DMS 273 treated with DMSO at 0.1 percent for 48 hours (cell line): ENCODE measurements at places on chromosomes 13 and 19.

DNA sequence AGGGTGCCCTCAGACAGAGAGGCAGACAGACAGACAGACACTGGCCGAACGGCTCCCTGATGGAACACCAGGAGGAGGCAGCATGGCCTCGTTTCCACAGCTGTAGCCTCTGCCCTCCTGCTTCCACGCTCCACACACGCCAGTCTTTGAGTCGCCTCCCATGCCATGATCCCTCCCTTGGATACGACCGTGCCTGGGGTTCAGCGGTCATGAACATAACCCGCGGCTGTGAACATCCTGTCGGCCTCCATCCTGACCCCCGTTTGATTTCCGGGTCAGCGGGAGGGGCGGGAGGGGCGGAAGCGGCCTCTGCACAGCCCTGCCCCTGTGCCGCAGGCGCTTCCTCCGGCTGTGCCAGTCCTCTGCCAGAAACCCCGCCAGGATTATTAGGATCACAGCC is 23.4 kb downstream of the GP6 start:
- no peak for DNase-seq

- no peak for DNase-seq
Observed at GRCh38 chr19:28605501-28606268, 607.3 kb downstream of the UQCRFS1 start.

GRCh38 chr13:43664700-43665191 is 122.0 kb downstream of the ENOX1 start:
- no peak for DNase-seq

- DNase-seq, result no peak
Observed at GRCh38 chr13:24124789-24125476, 35.6 kb upstream of the SPATA13 start.

- DNase-seq, result peak; percentile 53
Observed at GRCh38 chr13:113837560-113838355, 26.1 kb downstream of the GAS6 start.

DNA sequence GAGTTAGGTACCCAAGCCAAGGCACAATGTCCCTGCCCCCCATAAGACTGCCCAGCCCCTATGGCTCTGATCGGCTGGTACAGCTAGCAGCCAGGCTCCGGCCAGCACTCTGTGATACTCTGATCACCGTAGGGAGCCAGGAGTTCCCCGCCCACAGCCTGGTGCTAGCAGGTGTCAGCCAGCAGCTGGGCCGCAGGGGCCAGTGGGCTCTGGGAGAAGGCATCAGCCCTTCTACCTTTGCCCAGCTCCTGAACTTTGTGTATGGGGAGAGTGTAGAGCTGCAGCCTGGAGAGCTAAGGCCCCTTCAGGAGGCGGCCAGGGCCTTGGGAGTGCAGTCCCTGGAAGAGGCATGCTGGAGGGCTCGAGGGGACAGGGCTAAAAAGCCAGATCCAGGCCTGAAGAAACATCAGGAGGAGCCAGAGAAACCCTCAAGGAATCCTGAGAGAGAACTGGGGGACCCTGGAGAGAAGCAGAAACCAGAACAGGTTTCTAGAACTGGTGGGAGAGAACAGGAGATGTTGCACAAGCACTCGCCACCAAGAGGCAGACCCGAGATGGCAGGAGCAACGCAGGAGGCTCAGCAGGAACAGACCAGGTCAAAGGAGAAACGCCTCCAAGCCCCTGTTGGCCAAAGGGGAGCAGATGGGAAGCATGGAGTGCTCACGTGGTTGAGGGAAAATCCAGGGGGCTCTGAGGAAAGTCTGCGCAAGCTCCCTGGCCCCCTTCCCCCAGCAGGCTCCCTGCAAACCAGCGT is 3.0 kb upstream of the KMT2B start:
- DNase-seq, result no peak

- no peak for DNase-seq
Observed at GRCh38 chr13:40064154-40065097, 409.0 kb downstream of the COG6 start.

DNA sequence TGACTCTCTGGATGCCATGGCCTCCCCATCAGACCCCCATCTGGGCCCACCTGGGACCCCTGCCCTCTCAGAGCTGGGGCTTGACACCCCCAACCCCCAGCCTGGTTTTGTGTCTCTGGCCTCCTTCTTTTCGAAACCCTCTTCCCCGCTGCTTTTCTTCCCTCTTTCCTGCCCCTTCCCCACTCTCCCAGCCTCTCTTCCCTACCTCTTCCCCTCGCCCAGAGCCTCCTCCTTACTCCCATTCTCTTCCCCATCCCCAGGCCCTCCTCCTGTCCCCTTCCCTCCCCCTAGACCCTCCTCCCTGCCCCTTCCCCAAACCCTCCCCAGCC is 2.1 kb downstream of the TNFSF9 start:
- DNase-seq, result no peak

DNA sequence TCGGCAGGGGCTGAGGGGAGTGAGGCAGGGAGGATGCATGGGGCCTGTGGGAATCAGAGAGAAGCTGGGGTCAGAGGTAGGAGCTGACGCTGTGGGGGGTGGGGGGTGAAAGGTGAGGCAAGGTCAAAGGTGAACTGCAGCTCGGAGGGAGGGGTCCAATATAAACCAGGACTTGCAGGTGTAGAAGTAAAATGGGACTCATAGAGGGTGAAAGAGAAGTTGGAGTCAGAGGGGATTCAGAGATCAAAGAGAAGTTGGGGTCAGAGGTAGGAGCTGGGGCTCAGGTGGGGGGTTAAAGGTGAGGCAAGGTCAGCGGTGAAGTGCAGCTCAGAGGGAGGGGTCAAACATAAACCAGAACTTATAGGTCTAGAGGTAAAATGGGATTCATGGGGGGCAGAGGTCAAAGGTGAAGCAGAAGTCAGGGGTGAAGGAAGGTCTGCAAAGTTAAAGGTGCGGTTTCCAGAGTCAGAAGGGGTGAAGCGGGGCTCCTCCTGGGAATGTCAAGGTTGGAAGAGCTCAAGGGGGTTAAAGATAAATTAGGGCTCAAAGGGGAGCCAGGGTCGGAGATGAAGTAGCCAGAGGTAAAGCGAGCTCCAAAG is 7.6 kb downstream of the TUBB4A start:
- no peak for DNase-seq

DNA sequence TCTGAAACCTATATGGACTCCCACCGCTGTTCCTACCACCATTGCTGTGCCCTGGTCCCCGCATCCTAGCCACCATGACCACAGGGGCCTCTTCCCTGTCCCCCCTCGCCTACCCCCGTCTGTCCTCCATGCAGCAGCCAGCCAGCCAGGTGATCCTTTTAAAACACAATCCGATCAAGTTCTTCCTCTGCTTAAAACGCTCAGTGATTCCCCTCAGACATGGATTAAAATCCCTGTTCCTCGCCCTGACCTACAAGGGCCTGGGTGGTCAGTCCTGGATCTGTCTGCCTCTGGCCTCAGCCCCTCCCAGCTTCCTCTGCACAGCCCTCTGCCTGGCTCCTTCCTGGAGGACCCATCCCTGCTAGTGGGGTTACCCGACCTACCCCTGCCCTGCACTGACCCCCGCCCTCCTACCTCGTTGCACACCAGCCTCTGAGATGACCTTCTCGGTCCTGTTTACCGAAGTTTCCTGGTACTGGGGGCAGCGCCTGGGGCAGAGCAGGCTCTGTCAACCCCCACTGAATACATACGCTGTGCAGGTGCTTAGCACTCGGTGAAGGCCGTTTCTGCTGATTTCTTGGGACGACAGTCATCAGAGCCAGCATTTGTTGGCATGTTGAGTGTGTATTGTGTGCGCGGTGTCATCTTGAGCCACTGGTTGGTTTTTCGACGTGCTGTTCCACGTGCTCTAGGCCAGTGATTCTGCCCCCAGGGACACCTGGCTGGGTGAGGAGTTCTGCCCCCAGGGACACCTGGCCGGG is 14.7 kb upstream of the LENG8 start:
- DNase-seq, result no peak

- DNase-seq, result no peak
Observed at GRCh38 chr19:40298026-40298425, 12.9 kb upstream of the AKT2 start.

DNA sequence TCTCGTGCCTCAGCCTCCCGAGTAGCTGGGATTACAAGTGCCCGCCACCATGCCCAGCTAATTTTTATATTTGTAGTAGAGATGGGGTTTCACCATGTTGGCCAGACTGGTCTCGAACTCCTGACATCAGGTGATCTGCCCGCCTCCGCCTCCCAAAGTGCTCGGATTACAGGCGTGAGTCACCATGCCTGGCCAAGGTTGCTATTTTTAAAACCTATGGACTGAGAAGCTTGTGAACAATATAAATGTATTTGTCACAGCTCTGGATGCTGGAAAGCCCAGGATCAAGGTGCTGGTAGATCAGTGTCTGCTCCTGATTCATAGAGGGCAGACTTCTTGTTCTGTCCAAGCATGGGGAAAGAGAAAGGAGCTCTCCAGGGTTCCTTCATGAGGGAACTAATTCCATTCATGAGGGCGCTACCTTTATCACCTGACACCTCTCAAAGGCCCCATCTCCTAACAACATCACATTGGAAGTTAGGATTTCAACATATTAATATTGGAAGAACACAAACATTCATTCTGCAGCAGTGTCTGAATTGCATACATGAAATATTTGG is 16.1 kb downstream of the CARD8 start:
- DNase-seq, result no peak

DNA sequence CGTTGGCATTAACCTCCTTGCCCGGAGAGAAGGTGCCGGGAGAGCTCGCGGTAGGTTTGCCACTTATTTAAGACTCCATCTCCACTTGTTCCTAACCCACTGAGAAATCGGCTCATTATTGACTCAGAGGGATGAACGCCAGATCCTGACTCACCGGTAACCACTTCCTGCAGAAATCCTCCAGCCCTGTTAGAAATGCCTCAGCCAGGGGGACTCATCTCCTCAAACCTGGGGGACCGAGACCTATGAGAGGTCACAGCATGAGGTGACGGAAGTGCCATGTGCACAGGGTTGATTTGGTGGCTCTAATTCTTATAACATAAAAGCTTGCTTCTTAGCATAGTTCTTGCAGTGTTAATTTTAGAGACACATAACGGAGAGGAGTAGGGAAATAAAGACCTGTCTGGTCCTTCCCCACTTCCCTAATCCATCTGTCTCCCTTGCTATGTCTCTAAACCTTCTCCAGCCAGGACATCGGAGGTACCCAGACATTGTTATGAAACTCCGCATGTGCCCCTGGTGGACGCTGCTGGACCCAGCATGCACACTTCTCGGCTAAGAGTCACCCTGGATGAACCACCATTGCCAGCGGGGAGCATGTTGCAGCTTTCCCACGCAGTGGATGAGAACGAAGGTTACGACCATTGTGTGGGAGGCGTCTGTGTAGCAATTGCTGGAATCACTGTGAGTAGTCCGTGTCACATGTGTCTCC is 158.9 kb downstream of the EFNB2 start:
- no peak for DNase-seq

- peak; percentile 75 for DNase-seq
Observed at GRCh38 chr19:56840451-56841192, at the start of the genes PEG3 and ZIM2. TSS of gene PEG3 (minus strand) at chr19:56840726. CDS start at chr19:56824655, 16,071 bp downstream. TSS of gene ZIM2 (minus strand) at chr19:56840726. CDS start at chr19:56824277, 16,449 bp downstream.

DNA sequence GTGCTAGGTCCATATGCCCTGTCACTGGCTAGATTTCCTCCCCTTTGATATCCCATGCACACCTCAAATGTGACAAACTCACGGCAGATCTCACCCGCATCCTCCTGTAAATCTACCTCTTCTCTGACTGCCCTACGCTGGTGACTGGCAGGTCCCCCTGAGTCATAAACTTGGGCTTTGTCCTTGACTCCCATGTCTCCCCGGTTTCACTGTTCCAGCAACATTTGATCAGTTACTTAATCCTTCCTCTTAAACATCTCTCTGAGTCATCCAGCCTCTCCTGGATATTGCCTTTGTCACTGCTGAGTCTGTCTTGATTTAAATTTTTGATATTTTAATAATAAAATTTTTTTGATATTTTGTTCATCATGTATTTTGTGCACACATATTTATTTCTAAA is 26.5 kb downstream of the FAM216B start:
- no peak for DNase-seq

GRCh38 chr19:4067396-4068046 is 822 bp upstream of the ZBTB7A start:
- DNase-seq, result no peak

DNA sequence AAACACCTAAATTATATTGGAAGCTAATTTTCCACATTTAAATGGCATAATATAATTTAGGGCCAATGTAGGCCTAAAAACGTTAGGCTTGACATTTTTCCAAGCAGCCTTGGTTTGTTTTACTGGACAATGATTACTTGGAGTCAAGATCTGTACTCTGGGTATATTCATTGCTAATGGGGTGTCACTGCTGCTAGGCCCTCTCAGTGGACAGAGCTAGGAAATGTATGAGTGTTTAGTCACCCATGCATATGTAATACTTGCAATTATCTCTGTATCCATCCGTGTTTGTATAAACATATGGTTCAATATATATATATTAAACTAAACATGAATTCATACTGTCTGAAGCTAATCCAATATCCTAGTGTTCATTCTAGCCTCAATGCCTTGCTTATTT is 598.1 kb downstream of the DCT start:
- no peak for DNase-seq

DNA sequence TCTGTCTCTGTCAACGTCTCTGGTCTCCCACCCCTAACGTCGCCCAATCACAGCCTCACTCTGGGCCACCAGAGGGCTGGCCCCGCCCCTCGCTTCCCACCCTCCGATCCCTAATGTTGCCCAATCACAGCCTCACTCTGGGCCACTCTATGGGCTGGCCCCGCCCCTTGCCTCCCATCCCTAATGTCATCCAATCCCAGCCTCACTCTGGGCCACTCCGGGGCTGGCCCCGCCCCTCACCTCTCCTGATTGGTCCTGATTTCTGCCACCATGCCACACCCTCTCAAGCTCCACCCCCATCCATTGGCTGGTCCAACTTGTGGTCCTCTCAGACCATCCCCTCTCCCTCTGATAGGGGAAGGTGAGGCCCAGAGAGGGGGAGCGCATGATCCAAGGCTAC is 24.9 kb downstream of the CELF5 start:
- DNase-seq, result no peak

- DNase-seq, result no peak
Observed at GRCh38 chr19:48945415-48945814, 9.3 kb upstream of the BAX start.

DNA sequence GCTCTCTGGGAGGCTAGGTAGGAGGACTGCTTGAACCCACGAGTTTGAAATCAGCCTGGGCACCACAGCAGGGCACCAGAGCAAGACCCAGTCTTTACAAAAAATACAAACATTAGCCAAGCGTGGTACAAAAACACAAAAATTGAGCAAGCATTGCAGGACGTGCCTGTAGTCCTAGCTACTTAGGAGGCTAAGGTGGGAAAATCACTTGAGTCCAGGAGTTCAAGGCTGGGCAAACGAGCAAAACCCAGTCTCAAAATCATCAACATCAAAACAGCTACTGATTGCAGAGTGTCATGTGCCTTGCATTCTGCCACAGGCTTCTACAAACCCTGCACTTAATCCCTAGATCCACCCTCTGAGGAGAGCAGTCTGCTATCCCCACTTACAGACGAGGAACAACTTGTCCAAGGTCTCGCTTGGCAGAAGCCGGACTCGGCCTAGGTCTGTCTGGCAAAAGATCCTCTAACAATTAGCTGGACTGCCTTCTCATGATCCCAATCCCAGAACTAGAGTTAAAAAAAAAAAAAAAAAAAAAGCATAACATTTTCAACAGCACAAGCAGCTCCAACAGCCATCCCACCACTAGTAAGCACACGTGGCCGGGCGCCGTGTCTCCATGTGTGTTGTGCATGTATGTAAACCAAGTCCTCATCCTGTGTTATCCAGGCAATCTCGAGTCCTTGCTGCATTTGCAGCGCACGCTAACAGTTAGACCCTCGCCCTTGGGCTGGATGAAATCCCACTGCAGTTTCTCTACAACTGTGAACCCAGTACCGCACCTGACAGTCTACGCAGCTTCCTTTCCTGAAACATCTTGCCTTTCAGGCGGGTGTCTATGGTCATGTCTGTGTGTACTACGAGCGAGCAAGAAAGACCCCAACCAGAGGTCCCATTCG is 2.0 kb downstream of the PPP6R1 start:
- DNase-seq, result no peak

- no peak for DNase-seq
Observed at GRCh38 chr19:38319421-38320258, at the start of gene KCNK6. TSS of gene KCNK6 (plus strand) at chr19:38319845. CDS start at chr19:38319951, 106 bp downstream.
